ENCODE measurements at places on chromosomes 11 and 22.

- DNase-seq = no peak
These were observed 18.4 kb downstream of the SELENOO start for GRCh38 chr22:50218996-50219727.

DNA sequence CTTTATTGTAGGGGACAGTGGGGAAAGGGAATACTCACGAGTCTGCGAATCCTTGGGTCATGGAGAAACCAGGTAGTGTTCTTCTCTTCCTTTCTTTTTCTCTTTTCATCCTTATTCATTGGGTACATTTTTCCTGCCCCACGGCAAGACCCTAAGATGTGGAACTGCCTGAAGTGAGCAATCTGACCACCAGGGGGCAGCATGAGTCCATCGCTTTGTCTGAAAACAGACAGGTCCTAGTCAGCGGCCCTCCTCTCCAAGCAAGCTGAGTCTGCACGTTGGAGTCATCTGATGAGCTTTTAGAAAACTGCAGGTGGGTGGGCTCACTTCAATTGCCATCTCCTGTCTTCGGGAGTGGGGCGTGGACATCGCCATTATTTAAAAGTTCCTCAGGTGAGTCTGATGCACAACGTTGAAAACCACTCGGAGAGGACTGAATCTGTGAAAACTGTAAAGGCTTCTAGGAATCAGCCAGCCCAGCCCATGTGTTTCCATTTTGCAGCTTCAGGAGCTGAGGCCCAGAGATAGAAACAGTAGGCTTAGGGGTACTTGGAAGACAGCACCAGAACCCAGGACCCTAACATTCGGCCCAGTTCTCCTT lies 34.0 kb upstream of the FBXO3 start:
- peak; percentile 92 for DNase-seq

- peak; percentile 2 for DNase-seq
These were observed 30.6 kb downstream of the AMPD3 start for GRCh38 chr11:10485646-10486045.

GRCh38 chr22:29193021-29193420 lies 12.7 kb upstream of the EMID1 start:
- no peak for DNase-seq

DNA sequence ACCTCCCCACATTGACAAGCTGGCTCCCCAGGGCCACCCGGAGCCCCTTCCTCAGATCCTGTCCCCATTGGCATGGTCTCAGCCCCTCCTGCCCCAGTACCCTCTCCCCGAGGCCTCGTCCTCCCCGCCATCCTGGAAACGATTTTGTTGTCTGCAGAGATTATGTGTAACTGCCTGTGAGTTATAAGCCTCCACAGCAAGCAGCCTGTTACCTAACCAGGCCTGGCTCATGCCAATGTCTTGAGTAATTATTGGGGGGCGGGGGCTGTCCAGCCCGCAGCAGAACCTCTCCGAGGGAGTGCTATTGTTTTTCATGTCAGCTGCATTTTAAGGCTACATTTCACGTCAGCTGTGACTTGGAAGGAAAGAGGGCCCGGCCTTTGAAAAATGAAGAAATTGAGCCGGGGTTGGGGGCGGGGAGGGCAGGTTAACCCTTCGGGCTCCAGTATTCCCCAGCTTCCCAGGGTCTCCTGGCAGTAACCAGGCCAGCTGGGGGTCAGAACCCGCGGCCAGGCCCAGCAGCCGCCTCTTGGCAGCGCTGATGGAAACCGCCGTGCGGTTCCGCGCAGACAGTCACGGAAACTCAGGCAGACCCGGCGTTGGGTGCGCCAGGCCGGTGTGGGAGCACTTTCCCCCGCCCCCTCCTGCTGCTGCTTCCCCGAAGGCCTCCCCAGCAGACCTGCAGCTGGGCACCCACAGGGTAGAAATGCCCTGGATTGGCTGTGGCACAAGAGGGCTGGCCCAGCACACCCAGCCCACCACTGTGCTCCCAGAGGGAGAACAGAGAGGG lies 59.5 kb downstream of the CDKN1C start:
- DNase-seq = no peak
